ENCODE measurements at places on chromosomes 6 and 20.

GRCh38 chr6:88908598-88909548 lies 54.5 kb downstream of the RNGTT start:
- no peak overlapping the region for H3K27ac ChIP-seq
- H3K4me3 ChIP-seq: no peak overlapping the region
- no peak for DNase-seq

GRCh38 chr6:165637586-165637985 lies 25.5 kb downstream of the PDE10A start:
- H3K27ac ChIP-seq: no peak overlapping the region
- H3K4me1 ChIP-seq: peaks cover under 1% of the 10 kb centered on the region
- no peak for DNase-seq

- peaks cover 13% of the 10 kb centered on the region for H3K4me1 ChIP-seq
- H3K4me3 ChIP-seq: peak overlapping the region; percentile 23
- no peak for DNase-seq
- peaks cover 64% of the 10 kb centered on the region for H3K27me3 ChIP-seq
Observed at GRCh38 chr20:47783828-47784598, 1.3 kb downstream of the SULF2 start.

DNA sequence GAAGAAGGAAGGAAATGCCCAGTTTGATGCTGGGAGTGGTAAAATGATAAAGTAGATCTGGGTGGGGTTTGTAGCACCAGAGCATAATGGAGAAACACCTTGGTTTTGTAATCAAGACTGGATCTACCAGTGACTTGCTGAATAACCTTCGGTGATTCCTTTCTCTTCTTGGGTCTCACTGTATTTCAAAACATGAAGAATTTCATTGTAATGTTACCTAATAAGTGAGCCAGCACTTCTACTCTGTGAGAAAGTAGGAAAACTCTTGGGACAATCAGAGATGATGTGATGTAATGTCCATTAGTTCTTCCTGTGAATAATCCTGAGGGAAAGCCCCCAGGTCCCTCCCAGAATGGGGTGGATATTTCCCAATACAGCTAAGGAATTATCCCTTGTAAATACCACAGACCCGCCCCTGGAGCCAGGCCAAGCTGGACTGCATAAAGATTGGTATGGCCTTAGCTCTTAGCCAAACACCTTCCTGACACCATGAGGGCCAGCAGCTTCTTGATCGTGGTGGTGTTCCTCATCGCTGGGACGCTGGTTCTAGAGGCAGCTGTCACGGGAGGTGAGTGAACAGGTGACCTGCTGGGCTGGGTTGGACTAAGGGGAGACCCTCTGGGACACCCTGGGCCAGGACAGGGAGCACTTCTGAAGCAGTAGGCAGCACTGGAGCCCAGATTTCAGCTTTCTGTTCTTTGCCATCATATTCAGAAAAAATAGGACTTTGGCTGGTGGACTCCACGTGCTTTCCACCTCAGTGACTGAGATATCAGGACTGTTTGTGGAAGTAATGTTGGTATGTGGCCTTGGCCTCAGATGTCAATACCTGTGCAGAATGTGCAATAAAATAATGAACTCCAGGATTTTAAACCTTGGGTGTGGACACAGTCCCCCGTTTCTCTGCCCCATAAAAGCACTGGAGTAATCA lies at the start of gene PI3:
Gene PI3 (plus strand): TSS at position 469 of the 931 bp plus-strand sequence. CDS start 21 bp downstream, at position 490.
- H3K4me3 ChIP-seq: no peak within 1 kb of the TSS
- H3K27ac ChIP-seq: no peak within 1 kb of the TSS
- no peak for DNase-seq
- peaks cover 3% of the 10 kb centered on the region for H3K4me1 ChIP-seq

GRCh38 chr20:2919518-2920245 lies 46.4 kb downstream of the PTPRA start:
- H3K27me3 ChIP-seq: no peaks in the 10 kb centered on the region
- DNase-seq: no peak
- H3K4me3 ChIP-seq: no peak overlapping the region
- H3K36me3 ChIP-seq: peaks cover 14% of the 10 kb centered on the region
- no peak overlapping the region for H3K27ac ChIP-seq
- H3K4me1 ChIP-seq: peaks cover 5% of the 10 kb centered on the region
